Natural killer cell (primary cell): ENCODE measurements at places on chromosomes 2 and 18. TPM values are rescaled to one million over a fixed set of nuclear protein-coding genes. Genes with fewer than 3 reads are reported as not detected.
A peak's percentile ranks its signal among the peaks of the same experiment; 100 is the strongest.

Gene LBX2
- 1.7 TPM for total RNA-seq

Gene ECEL1
- not detected for total RNA-seq

Gene CCDC141
- total RNA-seq: 2.0 TPM

Gene ZEB2
- 944 TPM for total RNA-seq

Gene SPATA3
- not detected for total RNA-seq

Gene TUBA4B
- total RNA-seq: not detected

Gene TNFRSF11A
- 6.9 TPM for total RNA-seq

Gene CABYR
- not detected for total RNA-seq

Gene NRBP1
- total RNA-seq: 278 TPM

DNA sequence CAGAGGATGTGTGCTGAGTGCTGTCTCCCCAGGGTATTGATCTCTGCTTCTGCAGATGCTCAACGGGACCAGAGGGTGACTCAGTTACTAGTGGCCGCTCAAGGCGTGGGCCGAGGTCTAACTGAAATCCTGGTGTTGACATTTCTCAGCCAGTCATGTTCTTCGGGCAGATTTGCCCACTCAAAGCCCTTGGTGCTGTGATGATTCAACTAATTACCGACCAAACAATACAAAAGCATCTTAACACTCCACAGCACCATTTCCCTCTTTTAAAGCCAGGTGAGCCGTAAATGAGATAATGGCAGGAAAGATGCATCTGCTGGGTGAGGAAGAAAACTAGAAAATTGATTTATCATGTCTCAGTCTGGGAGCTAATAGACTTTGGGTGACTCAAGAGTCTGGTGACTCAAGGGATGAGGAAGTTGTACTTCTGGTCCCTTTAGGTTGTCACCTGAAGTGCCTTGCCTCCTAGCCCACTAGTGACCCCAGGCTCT is 32.7 kb upstream of the PRLH start:
- no peaks in the 10 kb centered on the region for H3K27me3 ChIP-seq
- DNase-seq: no peak
- no peaks in the 10 kb centered on the region for H3K36me3 ChIP-seq
- no peak overlapping the region for H3K27ac ChIP-seq

DNA sequence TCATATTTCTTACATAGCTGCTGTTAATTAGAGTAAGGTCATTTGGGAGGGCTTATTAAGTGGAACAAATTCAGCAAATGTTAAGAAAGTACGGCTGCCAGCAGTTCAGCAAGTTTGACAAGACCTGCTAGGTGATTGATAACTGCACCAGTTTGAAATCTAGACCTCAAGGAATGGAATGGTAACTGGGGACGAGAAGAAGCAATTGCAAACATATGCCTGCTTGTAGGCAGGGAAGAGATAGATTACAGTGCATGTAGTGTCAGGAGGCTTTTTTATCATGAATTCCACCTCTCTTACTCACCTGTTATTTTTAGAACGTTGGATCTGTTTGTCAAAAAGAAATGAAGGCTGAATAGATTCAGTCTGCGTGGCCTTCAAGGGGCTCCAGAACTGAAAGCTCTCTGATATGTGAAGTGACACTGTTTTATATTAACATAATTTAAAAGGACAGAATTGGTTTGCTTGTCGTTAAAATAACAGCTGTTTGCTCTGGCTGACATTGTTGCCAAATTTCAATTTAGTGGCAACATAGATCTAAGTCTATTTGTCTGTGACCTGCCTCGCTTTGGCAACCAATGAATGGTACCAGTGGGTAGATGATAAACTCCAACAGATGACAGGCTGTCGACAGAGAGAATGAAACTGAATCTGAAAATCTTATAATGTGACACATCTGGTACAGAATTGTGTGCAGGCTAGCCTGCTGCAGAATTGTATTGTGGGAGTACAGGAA is 199.3 kb downstream of the ZNF407 start:
- no peaks in the 10 kb centered on the region for H3K27me3 ChIP-seq
- DNase-seq: no peak
- no peaks in the 10 kb centered on the region for H3K4me1 ChIP-seq
- no peak overlapping the region for H3K27ac ChIP-seq

DNA sequence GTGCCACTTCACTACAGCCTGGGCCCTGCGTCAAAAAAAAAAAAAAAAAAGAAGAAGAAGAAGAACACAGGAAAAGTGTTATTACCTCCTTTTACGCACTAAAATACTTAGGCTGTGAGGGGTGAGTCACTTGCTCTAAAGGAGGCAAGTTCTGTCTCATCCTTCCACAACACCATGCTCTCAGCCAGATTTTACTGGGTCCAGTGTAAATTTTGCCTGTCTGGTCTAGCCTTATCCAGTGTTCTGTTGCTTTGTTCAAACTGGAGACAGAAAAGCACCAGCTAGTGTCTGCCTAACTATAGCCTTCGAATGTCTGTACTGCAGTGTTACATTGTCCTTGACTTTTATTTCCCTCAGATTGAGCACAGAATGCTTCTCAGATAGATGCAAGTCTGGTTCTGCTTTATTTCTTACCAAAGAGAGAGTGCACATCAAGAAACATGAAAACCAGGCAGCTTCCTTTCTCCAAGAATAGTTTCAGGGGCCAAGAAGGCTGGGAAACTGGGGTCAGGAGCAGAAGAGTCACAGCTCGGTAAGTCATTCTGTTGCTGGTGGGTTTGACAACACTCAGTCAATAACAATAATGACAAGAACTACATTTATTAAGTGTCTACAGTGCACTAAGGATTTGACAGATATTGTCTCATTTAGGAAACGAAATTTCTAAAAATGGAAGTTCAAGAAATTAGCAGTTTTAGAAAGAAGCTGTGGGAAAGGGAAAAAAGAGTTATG is 3.1 kb upstream of the MSGN1 start:
- no peak overlapping the region for H3K4me3 ChIP-seq
- H3K27ac ChIP-seq: peak overlapping the region; percentile 65
- no peak for DNase-seq
- H3K27me3 ChIP-seq: no peaks in the 10 kb centered on the region
- no peaks in the 10 kb centered on the region for H3K36me3 ChIP-seq

GRCh38 chr2:207149249-207150213 is 16.2 kb downstream of the KLF7 start:
- DNase-seq: no peak
- peaks cover 2% of the 10 kb centered on the region for H3K36me3 ChIP-seq
- no peak overlapping the region for H3K27ac ChIP-seq
- no peak overlapping the region for H3K4me3 ChIP-seq
- H3K4me1 ChIP-seq: peaks cover 18% of the 10 kb centered on the region

- no peaks in the 10 kb centered on the region for H3K4me1 ChIP-seq
- no peaks in the 10 kb centered on the region for H3K27me3 ChIP-seq
- no peak for DNase-seq
- no peak overlapping the region for H3K4me3 ChIP-seq
Observed at GRCh38 chr2:237541243-237541642, 25.1 kb upstream of the PRLH start.

DNA sequence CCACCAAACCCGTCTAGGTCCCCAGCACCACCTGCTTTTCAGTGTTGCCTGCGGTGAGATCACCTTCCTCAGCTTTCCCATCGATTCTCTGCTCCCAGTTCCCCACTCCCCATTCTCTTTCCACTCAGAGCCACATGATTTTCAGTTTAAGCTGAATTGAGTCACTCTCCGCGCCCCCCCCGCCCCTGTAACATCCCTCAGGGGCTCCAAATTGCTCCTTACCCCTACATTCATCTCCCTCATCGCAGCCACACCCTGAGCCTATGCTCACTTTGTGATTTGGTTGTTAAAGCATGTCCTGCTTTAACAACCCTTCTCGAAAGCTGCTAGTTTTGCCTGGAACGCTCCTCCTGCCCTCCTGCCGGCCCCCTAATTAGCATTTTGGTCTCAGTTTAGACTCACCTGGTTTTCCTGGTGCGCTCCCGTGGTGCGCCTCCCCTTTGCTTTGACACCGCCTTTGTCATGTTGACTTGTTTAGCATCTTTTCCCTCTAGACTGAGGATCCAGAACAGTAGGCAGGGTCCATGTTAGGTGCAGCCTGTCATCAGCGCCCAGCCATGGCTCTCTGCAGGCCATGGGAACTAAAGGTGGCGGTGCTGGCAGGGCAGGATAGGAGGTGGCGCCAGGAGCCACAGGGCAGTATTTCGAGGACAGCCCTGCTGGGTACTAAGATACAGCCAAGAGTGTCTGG is 60.8 kb downstream of the ST3GAL5 start:
- no peaks in the 10 kb centered on the region for H3K36me3 ChIP-seq
- H3K27ac ChIP-seq: no peak overlapping the region

GRCh38 chr2:124328397-124328796 is 303.3 kb downstream of the CNTNAP5 start:
- no peaks in the 10 kb centered on the region for H3K4me1 ChIP-seq
- H3K27me3 ChIP-seq: no peaks in the 10 kb centered on the region
- H3K4me3 ChIP-seq: no peak overlapping the region
- no peak overlapping the region for H3K27ac ChIP-seq
- no peaks in the 10 kb centered on the region for H3K36me3 ChIP-seq
- DNase-seq: no peak
